ENCODE measurements at places on chromosomes 12 and 14.

DNA sequence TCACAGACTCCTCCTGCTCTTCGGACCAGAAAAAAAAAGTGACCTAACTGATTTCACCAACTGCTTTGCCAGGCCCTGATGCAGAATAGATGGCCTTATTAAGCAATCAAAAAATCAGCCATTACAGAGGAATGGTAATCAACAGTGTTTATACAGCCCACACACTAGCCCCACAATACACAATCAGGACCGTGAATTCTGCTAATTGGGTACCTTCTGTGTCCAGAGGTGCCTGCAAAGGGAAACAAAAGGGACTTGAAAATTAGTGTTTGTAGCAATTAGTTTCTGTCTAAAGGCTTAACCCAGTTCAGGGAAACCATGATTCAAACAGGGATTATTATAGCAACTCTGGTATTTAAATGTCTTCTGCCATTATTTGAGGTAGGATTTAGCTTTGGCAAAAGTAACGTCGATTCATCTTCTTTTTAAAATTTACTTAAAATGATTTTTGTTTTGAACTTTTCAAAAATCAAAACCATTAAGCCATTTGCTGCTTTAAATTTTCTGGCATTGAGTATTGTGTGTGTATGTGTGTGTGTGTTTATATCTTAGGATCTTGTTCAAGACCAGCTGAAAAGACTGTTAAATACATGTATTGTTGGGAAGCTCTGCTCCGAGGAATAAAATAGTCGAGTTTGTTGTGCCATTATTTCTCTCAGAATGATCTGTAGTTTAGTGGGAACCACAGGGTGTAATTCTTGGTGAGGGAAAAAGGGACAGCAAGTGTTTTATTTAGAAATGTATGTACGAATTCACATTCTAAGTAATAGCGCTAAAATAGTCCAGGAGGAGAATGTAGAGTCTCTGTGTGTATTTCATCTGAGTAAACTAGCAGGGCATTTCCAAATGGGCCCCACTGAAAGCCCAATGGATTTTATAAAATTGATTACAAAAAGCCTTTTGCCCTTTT is 156.1 kb downstream of the PTCSC3 start:
- no peak for DNase-seq

DNA sequence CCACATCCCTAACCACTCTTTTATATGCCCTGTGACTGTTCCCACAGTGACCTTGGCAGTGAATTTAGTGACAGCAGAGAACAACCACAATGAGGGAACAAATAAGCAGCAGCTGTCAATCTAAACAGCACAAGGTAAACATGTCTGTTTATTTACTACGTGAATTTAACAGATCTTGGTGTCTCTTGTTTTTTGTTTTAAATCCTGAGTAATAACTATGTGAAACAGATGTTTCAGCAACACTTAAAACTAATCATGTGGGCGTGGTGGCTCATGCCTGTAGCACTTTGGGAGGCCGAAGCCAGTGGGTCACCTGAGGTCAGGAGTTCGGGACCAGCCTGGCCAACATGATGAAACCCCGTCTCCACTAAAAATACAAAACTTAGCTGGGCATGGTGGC is 17.0 kb upstream of the CFAP54 start:
- DNase-seq = no peak

DNA sequence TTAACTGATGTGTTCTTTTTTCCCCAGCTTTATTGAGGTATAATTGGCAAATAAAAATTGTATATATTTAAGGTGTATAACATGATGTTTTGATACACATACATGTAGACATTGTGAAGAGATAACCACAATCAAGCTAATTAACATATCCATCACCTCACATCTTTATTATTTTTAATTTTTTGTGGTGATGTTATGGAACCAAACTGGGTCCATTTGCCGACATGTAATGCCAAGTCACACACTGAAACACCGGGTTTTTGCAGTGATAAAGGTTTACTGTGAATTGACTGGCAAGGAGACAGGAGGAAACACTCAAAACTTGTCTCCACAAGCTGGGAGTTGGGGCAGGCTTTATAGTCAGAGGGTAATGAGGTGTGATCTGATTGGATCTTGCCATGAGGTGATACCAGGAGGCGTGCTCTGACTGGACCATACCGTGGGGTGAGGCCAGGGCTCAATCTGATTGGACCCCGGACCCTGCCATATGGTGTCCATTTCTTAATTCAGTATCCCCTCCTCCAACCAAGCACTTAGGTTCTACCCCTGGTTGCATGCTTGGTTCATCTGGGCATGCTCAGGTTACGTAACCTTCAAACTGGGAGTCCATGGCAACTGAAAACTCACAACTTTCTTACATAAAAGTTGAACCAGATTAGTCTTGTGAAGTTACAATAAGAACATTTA is 11.8 kb upstream of the WSCD2 start:
- no peak for DNase-seq

GRCh38 chr12:49909826-49910225 is 6.1 kb upstream of the FAIM2 start:
- DNase-seq = no peak

DNA sequence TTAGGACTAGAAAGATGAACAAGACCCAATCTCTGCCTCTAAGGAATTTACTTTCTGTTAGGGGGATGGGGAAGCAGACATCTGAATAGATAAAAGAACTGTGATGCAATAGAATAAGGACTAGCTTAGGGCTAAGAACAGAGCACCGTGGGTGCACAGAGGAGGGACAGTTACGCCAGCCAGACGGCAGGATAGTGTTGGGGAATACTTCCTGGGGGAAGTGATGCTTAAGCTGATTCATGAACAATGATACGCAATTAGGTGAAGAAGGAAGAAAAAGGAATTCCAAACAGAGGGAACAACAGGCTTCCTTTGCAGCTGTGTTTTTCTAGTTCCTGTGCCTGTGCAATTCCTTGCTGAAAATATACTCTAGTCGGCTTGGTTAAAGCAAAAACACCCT is 501.1 kb downstream of the APAF1 start:
- DNase-seq = no peak

- DNase-seq = no peak
These were observed 187.4 kb downstream of the EFCAB11 start for GRCh38 chr14:89767131-89767530.

- no peak for DNase-seq
These were observed 216.7 kb downstream of the NUAK1 start for GRCh38 chr12:105921872-105922669.

DNA sequence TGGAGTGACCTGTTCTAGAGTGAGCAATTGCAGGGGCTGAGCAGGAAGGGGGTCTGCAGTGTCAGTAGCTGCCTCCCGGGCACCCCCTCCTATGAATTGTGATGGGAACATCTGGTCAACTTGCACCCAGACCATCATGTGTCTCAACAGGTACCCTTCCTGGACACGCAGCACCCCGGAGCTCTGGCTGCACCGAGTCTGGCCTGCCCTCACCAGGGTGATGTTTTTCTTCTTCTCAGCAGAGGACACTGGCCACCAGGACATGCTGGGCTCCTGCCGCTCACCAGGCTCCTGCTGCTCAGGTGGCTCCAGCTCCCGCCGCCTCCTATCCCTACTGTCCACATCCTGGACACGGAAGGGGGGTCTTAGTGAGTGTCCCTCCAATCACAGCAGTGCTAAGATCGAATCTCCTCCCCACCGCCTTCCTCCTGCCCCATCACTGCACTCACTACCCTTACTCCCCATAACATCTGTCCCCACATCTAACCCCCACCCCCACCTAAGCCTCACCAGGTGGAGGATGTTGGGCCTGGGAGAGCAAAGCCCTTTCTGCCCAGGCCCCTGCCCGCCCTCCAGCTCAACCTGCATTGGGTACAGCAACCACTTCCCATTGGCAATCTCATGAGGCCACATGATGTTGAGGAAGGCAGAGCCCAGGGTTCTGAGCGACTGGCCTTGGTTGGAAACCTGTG is 14.9 kb downstream of the ITGA7 start:
- no peak for DNase-seq

GRCh38 chr12:118058881-118059280 is 2.1 kb downstream of the WSB2 start:
- no peak for DNase-seq

DNA sequence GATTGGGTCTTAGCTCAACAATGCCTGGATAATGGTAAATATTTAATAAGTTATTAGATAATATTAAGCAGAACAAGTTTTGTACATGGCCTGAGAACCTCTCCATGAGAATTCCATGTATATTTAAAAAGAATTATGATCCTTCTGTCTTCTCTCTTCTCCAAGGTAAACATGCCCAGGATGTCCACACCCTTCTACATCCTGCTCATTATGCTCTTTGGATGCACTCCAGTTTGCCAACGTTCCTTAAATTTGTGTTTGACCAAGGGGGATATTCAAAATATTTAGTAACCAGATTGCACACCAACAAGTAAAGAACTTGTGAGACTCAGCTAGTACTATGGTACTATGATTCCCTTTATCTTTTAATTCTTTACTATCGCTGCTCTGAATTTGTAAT is 44.8 kb upstream of the ERGIC2 start:
- DNase-seq = no peak

- DNase-seq = no peak
These were observed 13.0 kb upstream of the NUDT14 start for GRCh38 chr14:105193916-105194782.

DNA sequence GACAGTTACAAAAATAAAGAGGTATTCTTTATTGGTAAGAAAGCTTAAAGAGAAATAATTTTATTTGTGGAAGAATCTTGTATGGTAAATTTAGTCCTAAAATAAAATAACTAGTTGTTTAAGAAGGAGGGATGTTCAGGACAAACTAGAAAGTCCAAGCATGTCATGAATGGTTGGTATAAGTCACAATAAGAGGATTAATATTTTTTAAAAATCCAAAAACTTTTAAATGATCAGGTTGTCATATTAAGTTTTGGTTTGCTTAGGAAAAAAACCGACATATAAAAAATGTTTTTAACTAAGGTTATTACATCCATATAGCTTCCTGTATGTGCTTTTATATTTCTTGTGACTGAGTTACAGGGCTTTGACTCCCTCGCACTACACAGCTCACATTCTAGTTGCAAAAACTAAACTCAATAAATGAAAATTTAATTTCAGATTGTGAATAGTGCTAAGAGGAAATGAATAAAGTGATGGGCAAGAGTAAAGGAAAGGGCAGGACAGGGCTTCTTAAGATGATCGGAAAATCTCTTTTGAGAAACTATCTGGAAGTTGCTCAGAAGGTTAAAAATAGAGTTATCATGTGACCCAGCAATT is 80.7 kb upstream of the METAP2 start:
- DNase-seq = no peak

DNA sequence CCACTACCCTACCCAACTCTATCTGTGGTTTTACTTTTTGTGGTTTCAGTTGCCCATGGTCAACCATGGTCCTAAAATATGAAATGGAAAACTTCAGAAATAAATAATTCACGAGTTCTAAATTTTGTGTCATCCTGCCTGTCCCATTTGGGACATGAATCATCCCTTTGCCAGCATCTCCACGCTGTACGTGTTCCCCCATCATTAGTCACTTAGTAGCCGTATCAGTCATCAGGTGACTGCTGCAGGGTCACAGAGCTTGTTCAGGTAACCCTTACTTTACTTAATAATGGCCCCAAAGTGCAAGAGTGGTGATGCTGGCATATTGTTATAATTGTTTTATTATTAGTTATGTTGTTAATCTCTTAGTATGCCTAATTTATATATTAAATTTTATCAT is 209.9 kb downstream of the ITPR2 start:
- DNase-seq = no peak

DNA sequence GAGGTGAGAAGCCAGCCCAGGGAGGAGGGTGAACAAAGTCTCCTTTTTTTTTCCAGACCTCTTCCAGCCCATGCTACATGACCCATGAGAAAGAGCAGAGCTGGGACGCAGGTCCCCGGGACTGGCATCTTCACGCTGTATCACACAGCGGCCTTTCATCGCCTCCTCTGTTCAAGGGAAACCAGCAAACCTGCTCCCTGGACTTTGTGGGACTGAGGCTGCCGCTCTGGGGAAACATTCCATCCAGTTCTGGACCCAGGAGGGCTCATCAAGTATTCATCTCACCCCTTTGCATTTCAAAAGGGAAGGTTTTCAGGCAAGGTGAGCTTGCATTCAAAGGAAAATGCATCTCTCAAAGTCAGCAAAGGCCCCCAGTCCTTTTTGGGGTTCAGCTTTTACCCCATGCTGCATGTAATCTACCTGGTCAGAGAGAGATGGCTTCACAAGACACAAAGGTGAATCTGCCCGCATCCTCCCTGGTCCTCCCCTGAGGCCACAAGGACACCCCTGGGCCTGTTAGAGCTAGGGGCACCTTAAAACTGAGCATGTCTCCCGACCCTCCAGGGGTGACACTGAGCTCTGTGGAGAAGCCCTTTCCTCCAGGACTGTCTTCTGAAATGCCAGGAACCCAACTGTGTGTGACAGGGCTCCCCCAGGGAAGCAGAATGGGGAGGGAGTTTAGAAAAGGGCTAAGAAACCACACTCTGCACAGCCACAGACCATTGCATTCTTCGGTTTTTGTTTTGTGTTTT is 21.2 kb upstream of the MEG3 start:
- DNase-seq = no peak

GRCh38 chr12:39235990-39236767 is 206.7 kb downstream of the KIF21A start:
- no peak for DNase-seq

GRCh38 chr12:23617749-23618148 is 331.7 kb downstream of the SOX5 start:
- no peak for DNase-seq

GRCh38 chr12:92602476-92602875 is 100.3 kb upstream of the PLEKHG7 start:
- DNase-seq = no peak

DNA sequence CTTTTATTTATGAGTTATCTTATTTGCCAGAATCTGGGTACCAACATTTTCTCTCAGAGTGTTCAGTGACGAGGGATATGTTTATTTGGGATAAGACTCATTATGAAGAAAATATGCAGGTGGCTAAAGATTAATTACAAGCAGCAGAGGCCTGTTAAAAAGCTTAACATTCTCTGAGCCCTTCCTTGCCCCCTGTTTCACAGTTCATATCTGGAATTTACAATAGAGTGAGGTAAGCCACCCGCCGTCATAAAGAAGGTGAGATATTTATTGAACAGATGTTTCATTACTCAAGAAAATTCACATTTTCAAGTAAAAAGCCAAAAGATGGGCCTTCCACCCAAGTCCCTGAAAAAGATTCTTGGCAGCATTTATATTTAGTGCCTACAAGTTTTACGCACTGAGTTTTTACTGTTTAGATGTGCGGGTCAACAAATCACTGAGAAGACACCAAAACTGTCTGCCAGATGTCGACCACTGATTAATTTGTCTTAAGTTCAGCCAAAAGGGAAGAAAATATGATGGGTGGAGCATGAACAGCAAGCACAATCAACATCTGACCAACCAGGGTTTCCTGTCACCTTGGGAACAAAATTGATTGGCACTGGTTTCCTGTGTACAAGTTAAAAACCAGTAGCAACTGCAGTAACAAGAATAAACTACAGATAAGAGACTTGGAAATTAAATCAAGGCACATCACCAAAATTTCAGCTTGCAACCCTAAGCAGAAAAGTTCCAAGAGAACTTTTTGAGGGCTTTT is 85.5 kb upstream of the PTPRB start:
- DNase-seq = no peak

- peak; percentile 28 for DNase-seq
These were observed 973.3 kb upstream of the TMEM132C start for GRCh38 chr12:127293507-127294310.

GRCh38 chr14:51534610-51535011 is 117.1 kb upstream of the FRMD6 start:
- peak; percentile 20 for DNase-seq

GRCh38 chr12:2110127-2110526 is 57.3 kb downstream of the CACNA1C start:
- no peak for DNase-seq

GRCh38 chr14:81676395-81676794 is 142.7 kb upstream of the SEL1L start:
- no peak for DNase-seq
